ENCODE measurements at places on chromosomes 7 and 10. TPM values are rescaled to one million over a fixed set of nuclear protein-coding genes. Genes with fewer than 3 reads are reported as not detected.

The CARD11 gene
- total RNA-seq: 0.24 TPM

The SYNPO2L gene
- not detected for total RNA-seq

The PNLIP gene
- total RNA-seq: not detected

The SUN3 gene
- total RNA-seq: not detected

The IDI2 gene
- total RNA-seq: not detected

The SPDYE16 gene
- 3.6 TPM for total RNA-seq

The CRHR2 gene
- total RNA-seq: not detected

The ZNF488 gene
- 3.3 TPM for total RNA-seq

The RPEL1 gene
- not detected for total RNA-seq

The DYDC2 gene
- total RNA-seq: not detected

The ORC5 gene
- 28.7 TPM for total RNA-seq

GRCh38 chr10:123390332-123390731, 236.1 kb downstream of the BUB3 start:
- DNase-seq: no peak

GRCh38 chr10:74238031-74238431, 87.0 kb downstream of the ADK start:
- DNase-seq: no peak

GRCh38 chr10:115827231-115828009, 445.6 kb downstream of the GFRA1 start:
- no peak for DNase-seq

DNA sequence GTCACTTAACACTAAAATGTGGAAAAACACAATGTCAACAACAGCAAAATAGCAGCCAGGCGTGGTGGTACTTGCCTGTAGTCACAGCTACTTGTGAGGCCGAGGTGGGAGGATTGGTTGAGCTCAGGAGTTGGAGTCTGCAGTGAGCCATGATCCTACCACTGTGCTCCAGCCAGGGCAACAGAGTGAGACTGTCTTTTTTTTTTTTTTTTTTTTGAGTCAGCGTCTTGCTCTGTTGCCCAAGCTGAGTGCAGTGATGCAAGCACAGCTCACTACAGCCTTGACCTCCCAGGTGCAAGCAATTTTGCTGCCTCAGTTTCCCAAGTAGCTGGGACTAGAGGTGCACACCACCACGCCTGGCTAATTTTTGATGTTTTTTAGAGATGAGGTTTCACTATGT, 6.1 kb downstream of the KCTD7 start:
- DNase-seq: no peak

DNA sequence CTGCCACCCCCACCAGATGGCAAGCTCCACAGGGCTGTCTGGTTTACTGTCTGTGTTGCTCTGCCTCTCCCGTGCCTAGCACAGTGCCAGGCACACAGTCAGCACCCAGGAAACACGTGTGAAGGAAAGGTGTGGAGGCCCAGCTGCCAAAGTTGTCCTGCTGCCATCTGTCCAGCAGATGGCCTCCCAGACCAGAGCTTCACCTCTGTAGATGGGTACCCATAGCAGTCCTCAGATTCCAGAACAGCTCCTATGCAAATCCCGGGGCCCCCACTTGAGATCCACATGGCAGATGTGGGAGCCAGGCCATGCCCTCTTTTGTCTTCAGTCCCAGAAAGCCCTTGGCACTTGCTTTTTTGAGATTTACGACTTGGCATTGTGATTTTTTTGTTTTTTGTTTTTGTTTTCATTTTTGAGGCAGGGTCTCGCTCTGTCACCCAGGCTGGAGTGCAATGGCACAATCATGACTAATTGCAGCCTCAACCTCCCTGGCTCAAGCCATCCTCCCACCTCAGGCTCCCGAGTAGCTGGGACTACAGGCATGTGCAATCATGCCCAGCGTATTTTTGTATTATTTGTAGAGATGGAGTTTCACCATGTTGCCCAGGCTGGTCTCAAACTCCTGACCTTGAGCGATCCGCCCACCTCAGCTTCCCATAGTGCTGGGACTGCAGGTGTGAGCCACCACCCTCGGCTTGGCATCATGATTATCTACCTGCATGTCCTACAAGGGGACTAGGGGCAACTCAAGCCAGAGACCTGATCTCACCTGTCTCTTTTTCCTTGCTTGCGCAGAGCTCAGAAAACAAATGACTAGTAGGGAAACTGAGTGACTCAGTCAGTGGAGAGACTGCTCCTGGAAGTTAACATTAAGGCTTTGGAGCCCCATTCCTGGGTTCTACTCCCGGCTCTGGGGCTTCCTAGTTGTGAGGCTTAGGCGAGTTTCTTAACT, 16.9 kb upstream of the PALD1 start:
- no peak for DNase-seq

DNA sequence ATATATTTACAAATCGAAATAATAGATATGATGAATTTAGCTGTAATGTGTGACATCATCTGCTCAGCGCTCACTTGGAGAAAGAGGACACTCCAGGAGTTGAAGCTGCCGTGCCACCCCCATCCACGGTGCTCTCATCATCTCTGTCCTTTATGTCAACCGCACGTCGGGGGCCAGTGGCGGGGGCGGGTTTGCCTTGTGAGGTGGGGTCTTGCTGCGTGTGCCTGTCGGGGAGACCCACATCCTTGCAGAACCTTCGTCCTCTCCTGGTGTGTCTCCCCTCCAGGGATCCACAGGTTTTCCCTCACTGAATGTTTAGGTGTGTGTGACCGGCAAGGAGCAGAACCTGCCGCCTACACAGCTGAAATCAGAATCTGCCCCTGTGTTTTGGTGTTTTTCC, 71.6 kb downstream of the INPP5A start:
- no peak for DNase-seq

GRCh38 chr10:99232360-99232999, 3.2 kb downstream of the HPSE2 start:
- DNase-seq: no peak

- no peak for DNase-seq
Measured at GRCh38 chr10:22494007-22494406, 148.7 kb downstream of the SPAG6 start.

GRCh38 chr10:79206300-79207095, 137.7 kb downstream of the ZMIZ1 start:
- DNase-seq: no peak

- no peak for DNase-seq
Measured at GRCh38 chr7:47247132-47247531, 334.8 kb downstream of the TNS3 start.

- DNase-seq: no peak
Measured at GRCh38 chr10:21355591-21356011, 169.9 kb downstream of the SKIDA1 start.

DNA sequence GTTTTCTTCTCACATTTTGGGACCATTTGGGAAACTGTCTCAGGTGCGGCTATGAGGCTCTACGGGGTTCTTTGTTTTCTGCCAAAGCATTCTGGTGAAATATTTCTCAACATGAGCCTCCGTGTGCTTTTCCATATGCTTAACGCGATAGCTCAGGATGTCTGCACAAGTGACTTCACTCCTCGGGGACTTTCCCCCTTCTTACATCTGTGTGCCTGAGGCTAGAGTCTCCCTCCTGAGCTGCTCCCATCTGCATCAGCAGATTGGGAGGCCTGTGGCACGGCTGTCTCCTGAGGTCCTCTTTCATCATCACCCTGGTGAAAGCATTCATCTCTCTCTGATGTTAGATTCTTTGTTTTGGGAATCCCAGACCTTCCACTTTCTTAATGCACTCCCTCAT, 1190.9 kb downstream of the TYW1 start:
- no peak for DNase-seq

- no peak for DNase-seq
Measured at GRCh38 chr10:92274071-92274470, 16.8 kb downstream of the CPEB3 start.

DNA sequence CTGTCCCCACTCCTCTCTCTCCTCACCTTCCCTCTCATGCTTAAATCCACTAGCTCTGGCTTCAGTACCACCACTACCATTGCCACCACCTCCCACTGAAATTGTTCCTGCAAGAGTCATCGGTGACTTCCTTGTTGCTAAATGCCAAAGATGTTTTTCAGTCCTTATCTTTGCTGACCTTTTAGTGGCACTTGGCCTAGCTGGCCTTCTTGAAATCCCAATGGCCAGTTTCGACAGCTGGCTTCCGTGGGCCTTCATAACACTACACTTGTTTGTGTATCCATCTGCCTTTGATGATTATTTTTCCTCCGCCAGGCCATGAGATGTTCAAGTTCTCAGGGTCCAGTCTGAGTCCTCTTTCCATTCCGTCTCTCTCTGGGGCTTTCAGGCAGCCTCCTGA, 118.2 kb upstream of the NANOS1 start:
- DNase-seq: no peak

GRCh38 chr10:8045726-8046494, 8.6 kb upstream of the GATA3 start:
- DNase-seq: no peak

GRCh38 chr10:47405857-47406547, 21.9 kb upstream of the ZNF488 start:
- DNase-seq: peak; percentile 55

GRCh38 chr10:16566202-16566805, 44.6 kb upstream of the C1QL3 start:
- no peak for DNase-seq

DNA sequence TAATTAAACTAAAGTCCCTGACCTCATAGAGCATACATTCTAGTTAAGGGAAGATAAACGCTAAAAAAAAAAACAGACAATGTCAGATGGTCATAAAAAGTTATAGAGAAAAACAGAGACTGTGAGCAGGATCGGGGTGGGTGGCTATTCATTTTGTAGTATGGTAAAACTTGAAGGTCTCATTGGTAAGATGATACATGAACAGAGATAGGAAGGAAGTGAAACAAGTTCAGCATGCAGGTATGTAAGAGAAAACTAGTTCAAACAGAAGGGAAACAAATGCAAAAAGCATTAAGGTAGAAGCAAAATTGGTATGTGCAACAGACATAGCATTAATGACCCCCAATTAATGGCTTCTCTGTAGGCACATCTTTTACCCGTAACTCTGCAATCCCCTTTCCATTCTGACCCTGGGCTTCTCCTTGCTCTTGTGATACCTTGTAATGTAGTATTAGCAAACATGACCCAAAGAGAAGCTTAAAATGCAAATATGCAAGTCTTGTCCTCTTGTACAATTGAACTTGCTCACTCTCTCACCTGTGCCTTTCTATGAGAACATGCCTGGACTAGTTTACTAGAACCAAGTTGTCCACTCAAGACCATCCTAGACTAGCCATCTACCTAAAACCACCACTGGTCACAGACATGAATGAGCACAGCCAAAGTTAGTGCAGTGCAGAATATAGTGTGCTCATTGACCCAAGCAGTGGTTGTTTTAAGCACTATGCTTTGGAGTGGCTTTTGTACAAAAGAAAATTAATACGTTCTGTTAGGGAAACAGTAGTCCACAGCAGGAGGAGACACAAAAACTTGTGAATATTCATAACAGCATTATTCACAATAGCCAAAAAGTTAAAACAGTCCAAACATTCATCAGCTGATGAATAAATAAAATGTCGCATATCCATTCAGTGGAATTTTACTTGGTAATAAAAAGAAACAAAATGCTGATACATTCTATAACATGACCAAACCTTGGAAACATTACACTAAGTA, 57.0 kb downstream of the BRAF start:
- no peak for DNase-seq

GRCh38 chr7:159036916-159037605, 107.6 kb downstream of the VIPR2 start:
- DNase-seq: peak; percentile 32

DNA sequence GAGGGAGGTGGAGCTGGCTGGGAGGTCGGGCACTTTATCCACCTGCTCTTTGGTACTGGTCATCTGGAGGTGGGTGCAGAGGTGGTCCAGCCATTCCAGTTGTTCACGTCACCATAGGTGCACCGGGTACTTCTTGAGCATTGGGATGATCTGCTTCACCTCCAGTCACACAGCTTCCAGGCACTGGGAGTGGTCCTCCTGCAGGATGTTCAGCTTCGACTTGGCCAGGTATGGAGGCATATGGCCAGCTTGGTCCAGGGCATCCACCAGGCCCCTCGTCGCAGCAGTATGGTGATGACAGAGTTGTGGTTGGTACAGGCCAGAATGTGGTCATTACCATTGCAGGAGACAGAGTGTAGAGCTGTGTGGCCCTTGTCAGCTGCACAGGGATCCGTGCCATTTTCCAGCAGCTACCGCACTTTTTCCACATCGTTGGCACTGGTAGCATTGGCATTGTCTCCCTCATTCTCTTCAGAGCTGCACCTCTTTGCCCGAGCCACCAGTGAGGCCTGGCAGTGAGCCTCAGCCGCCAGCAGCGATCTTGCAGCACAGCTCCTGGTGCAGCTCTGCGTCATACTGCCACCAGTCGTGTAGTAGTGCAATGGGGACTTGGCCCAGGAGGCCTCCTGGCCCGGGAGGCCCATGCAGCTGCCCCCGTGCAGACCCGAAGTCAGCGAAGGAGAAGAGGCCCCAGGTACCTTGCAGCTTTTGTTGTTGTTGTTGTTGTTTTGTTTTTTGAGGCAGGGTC, 150.9 kb downstream of the ZNF22 start:
- no peak for DNase-seq

GRCh38 chr10:5457741-5458140, 41.6 kb downstream of the CALML5 start:
- no peak for DNase-seq

DNA sequence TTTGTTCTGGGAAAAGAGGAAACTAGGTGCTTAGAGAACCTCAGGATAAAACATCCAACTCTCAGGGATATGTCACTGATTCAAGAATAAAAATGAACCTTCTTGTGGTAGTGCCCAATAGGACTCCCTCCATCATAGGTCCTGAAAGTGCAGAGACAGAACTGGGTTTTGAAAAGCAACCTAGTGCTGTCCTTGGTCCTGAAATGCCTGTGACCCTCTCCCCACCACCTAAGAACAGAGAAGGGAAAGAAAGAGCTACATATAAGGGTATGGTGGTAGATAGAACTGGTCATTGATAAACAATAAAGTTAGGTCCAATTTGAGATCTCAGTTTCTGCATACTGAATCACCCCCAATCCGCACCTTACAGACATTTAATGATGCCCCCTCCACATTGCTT, 953.3 kb downstream of the XPNPEP1 start:
- no peak for DNase-seq

DNA sequence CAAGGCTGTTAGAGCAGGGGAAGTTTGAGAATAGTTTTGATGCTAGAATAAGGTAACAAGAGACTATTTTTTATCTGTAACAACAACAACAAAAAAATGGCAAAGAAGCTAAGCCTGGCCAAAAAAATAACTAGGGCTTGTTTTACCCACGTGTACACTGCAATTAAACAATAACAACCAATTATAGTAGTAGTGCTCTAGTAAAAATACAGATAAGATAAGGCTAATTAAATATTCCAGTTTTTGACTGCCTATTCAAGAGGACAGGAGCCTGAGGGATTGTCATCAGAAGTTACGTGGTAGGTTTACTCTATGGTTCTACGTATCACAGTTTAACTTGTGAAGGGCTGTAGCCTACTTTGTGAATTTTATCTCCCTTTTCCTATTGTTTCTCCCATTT, 29.2 kb downstream of the PCGF5 start:
- DNase-seq: no peak

- DNase-seq: no peak
Measured at GRCh38 chr10:89502549-89502948, 32.8 kb downstream of the SLC16A12 start.

DNA sequence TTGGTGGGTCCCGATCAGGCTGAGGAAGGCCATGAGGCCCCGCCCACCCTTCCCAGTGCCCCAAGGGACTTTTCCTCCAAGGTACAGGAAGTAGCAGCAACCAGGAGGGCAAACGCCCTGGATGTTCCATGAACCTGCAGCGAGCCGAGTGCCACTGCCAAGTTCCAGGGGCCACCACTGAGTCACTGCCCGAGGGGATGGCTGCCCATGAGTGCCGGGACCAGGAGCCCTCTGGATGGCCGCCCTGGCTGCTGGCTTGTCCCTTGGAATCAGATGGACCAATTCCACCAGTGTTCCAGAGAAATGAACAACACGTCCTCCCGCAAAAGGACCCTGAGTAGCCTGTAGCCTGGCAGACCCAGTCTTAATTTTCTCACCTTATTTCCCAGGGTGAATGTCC, 74.2 kb downstream of the ZRANB1 start:
- no peak for DNase-seq
